Activated CD4-positive, alpha-beta T cell treated with anti-CD3 and anti-CD28 coated beads for 4 hours (primary cell): ENCODE measurements at places on chromosomes 13 and 19.

DNA sequence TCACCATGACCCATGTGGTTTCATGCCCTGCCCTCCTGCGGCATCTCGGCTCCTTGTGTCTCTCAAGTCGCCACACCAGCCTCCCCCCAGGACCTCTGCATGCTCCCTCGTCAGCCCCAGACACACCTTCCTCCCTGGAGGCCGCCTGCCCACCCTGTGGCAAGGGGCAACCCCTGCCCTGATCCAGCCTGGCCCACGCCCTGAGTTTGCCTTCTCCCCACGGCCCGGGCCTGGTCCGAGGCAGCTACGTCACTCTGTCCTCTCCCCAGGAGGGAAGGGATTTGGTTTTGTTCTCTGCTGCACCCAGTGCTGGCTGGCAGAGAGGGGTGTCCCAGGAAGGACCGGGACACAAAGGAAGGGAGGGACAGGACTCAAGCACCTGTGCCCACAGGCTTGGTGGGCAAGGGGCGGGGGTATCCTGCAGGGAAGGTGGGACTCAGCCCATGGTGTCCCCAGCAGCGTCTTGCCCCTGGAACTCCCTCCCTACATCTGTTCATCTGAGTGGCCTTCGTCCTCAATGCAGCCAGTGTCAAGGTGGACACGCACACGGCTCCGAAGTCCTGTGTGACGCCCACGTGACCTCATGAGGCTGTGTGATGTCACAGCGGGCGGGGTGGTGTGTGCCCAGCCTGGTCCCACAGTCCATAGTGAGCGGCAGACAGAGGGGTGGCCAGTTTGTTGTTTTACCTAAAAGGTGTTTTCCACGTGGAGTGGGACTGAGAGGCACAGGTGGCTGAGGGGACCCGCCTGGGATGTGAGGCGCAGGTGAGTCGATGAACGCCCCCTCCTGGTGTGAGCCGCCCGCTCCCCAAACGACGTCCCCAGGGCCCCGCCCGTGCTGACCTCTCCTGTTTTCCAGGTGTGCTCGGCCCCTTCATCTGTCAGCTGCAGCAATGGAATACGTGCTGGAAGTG lies at the start of gene TEX29:
Gene TEX29 (plus strand): TSS at position 645 of the 914 bp plus-strand sequence. CDS start 249 bp downstream, at position 894.
- no peak for DNase-seq

DNA sequence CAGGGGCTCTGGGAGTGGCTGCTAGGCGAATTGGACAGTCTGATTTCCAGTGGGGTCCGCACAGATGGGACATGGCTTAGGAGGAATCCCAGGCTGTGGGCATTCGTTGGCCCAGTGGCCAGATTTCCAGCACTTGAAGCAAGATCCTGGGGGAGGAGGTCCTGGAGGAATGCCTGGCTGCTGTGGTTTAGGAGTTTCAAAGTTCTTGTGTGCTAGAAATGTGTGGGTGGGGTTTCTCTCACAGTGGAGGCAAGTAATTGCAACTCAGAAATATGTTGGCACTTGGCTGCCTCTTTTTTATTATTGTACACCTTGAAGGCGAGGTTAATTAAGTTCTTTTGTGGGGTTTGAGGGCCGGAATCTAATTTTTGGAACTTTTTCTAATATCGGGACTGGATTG lies 17.1 kb downstream of the IGFL3 start:
- no peak for DNase-seq

GRCh38 chr19:3646336-3647092 lies 19.9 kb upstream of the CACTIN start:
- DNase-seq, result no peak

GRCh38 chr13:103195762-103196161 lies 129.5 kb upstream of the SLC10A2 start:
- DNase-seq, result no peak

- DNase-seq, result no peak
Observed at GRCh38 chr19:3213159-3213558, 11.3 kb upstream of the CELF5 start.

- DNase-seq, result peak; percentile 79
Observed at GRCh38 chr19:13847407-13848339, 29.3 kb upstream of the NANOS3 start.

GRCh38 chr13:41077475-41077874 lies 16.2 kb downstream of the WBP4 start:
- DNase-seq, result no peak

GRCh38 chr13:52804202-52804641 lies 44.2 kb downstream of the PCDH8 start:
- DNase-seq, result no peak

GRCh38 chr13:99803141-99803540 lies 168.4 kb downstream of the ZIC5 start:
- DNase-seq, result no peak

DNA sequence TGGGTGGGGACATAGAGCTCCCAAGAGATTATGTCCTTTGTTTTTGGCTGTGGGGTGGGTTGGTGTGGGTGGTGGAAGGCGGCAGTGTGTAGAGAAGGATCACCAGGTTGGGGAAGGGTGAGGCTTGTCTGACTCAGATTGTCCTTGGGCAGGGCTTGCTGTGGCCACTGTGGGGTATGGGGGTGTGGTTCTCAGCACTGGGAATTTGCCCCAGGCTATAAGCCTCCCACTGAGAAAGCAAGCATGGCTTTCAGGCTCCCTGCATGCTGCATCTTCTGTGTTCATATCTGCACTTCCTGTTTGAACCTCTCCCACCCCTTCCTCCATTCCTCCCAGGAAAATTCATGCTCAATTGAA lies 34.9 kb downstream of the DNAJC15 start:
- DNase-seq, result peak; percentile 11

DNA sequence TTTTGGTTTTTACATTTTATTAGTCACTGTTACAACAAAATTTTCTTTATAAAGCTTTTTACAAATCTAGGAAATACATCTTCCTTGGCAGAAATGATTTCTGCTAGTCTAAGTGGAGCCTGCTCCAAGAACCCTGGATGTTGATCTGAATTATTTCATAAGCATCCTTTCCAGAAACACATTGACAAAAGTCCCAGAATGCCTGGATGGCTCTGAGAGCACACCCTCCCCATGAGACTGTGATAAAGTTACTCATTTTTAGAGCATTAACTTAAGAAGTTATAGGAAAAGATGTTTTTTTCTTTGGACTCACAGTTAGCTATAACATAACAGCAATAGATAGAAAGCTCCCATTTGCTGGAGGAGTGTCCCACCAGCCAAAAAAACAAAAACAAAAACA lies 559.6 kb upstream of the SPRY2 start:
- DNase-seq, result no peak

DNA sequence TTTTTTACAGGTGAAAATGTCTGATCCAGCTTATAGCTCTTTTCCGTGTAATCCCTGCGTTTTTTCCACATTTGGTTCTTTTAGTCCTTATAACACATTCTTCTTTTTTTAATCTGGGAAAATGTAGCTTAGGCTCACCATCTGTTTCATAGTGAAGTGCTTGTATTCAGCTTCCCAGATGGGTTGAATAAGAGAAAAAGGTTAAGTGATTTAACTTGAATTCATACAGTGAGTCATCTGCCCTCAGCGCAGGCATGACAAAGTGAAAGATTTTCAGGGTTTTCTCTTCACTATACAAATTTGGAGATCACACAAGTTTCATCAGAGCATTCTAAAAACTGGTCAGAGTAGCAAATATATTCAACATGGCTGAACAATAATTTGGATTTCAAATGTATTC lies 224.8 kb downstream of the SPRY2 start:
- DNase-seq, result no peak
